ENCODE measurements at places on chromosomes 1 and 21.
A peak's percentile ranks its signal among the peaks of the same experiment; 100 is the strongest.

GRCh38 chr1:194024659-194025058 lies 838.2 kb upstream of the B3GALT2 start:
- no peak for DNase-seq

DNA sequence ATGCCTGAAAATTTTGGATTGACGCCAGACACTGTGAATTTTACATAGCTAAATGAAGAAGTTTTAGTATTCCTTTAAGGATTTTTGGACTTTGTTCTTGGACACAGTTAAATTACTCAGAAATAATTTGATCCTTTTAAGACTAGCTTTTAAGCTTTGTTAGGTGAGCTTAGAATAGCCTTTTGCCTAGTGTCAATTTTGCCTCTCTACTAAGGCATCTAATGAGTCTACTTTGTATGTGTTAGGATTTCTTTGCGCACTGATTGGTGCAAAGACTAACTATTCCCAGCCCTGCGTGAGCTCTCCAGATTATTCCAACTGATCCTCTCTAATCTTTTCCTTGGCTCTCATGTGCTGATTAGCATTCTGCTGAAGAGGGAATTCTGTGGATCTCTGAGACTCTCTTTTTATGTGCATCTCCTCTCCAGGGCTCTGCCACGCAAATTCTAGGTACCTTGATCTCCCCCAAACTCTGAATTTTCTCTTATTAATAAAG lies 128.1 kb upstream of the BCL9 start:
- no peak for DNase-seq

GRCh38 chr1:98405581-98406074 lies 255.9 kb upstream of the SNX7 start:
- DNase-seq = no peak

DNA sequence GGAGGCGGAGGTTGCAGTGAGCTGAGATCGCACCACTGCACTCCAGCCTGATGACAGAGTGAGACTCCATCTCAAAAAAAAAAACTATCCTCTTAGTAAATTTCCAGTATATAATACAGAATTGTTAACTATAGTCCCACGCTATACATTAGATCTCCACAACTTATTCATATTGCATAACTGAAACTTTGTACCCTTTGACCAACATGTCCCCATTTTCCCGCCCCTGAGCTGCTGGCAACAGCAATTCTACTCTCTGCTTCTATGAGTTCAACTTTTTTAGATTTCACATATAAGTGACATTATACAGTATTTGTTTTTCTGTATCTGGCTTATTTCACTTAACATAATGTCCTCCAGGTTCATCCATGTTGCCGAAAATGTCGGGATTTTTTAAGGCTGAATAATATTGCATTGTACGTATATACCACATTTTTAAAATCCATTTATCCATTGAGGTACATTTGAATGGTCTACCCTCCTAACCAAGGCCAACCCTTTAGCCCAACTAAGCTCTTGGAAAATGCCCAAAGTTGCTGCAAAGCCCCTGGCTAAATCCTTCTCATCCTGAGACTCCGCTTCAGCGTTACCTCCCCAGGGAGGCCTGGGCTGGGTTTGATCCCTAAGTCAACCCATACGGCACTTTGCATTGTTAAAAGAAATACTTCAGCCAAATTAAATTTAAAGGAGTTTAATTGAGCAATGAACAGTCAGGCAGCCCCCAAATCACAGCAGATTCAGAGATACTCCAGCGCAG lies 34.2 kb downstream of the NEK2 start:
- DNase-seq = no peak

DNA sequence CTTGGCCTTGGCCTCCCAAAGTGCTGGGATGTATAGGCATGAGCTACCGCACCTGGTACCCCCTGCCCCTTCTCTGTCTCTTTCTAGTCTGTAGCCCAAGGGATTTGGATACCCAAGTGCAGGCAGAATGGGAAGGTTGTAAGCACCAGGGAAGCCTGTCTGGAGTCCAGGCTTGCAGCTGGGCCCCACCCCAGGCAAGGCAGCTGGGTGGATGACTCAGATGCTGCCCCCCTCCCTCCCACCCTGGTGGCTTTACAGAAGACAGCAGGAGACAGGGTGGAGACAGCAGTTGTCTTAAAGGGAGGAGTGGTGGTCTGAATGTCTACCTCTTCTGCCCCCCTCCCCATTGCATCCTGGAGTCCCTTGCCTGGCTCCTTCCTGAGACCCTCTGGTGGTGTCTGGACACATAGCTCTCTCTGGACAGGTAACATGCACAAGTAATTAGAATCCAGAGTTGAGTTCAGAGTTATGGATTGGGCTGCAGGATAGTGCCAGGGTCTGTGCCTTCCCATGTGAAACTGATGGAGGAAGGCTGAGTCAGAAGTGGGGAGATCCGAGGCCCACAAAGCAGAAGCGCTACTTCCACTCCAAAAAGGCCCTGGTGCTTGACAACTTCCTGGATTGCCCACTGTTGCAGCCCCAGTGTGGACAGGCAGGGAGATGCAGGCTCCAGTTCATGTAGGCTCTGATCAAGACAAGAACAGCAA lies 5.1 kb downstream of the LMNA start:
- no peak for DNase-seq

GRCh38 chr1:30360281-30360680 lies 363.1 kb downstream of the MATN1 start:
- DNase-seq = no peak

GRCh38 chr1:40673452-40673851 lies 8.0 kb upstream of the RIMS3 start:
- no peak for DNase-seq

- no peak for DNase-seq
These were observed 2.6 kb upstream of the TNFRSF9 start for GRCh38 chr1:7943251-7943650.

- DNase-seq = no peak
These were observed 27.7 kb upstream of the DYRK1A start for GRCh38 chr21:37338671-37339551.

- DNase-seq = no peak
These were observed 73.9 kb upstream of the RRP15 start for GRCh38 chr1:218211241-218211640.

GRCh38 chr1:58395355-58395754 lies 151.2 kb downstream of the OMA1 start:
- DNase-seq = no peak

- no peak for DNase-seq
These were observed 18.0 kb downstream of the C8A start for GRCh38 chr1:56872597-56872996.

DNA sequence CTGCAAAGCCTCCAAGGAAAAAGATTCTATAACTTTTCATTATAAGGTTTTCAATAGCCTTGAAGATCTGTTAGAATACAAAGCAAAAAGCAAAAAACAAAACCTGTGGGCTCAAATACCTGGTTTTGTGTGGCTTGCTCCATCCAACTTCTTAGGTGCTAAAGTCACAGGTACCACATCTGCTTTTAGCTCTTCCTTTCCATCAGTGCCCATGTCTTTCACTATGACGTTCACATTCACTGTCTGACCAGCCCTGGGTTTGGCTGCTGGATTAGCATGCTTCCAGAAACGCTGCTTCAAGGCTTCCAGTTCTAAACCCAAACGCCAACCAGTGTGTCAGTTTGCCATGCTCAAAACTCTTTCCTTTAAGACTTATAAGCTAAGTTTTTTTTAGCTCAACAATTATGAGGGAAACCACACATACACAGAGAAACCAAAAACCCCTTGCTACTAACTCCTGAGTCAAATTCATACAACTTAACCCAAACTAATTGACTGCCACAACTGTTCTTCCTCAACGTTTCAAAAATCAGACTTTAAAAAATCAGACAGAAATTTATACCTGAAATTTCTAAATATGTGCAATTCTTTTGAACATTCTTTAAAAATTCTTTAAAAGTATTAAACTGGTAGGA lies 16.0 kb downstream of the CLSPN start:
- DNase-seq = no peak

DNA sequence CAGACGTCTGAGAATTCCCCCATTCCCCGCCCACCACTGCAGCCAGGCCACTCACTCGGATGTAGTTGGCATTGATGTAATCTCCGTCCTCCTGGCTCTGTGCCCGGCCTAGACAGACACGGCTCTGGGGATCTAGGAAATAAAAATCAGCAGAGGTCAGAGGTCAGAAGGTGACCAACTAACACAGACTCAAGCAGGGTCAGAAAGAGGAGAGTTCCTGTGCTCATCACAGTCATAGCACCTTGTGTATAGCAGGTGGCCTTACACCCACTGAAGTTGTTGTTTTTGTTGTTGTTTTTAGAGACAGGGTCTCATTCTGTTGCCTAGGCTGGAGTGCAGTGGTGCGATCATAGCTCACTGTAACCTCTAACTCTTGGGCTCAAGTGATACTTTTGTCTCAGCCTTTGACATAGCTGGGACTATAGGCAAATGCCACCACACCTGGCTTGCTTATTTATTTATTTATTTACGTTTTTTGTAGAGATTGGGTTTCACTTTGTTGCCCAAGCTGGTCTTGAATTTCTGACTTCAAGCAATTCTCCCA lies 4.9 kb downstream of the PTPN7 start:
- no peak for DNase-seq

DNA sequence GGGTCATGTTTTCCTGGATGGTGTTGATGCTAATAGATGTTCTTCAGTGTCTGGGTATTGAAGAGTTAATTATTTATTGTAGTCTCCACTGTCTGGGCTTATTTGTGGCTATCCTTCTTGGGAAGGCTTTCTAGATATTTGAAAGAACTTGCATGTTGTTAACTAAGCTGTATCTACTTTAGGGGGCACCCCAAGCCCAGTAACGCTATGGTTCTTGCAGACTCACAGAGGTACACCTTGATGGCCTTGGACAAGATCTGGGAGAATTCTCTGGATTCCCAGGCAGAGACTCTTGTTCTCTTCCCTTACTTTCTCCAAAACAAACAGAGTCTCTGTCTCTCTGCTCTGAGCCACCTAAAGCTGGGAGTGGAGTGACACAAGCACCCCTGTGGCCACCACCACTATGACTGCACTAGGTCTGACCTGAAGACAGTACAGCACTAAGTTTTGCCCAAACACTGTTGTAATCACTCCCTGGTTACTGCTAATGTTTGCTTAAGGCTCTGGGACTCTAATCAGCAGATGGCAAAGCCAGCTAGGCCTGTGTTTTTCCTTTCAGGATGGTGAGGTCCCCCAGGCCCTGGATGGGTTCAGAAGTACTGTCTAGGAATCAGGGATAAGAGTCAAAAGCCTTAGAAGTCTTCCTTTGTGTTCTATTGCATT lies 76.5 kb upstream of the C1orf21 start:
- peak; percentile 11 for DNase-seq

GRCh38 chr1:203640723-203641502 lies 14.3 kb downstream of the ATP2B4 start:
- no peak for DNase-seq

GRCh38 chr1:162117039-162117774 lies 47.7 kb downstream of the NOS1AP start:
- no peak for DNase-seq

- peak; percentile 12 for DNase-seq
These were observed 4.0 kb downstream of the ACTL8 start for GRCh38 chr1:17759114-17759513.

DNA sequence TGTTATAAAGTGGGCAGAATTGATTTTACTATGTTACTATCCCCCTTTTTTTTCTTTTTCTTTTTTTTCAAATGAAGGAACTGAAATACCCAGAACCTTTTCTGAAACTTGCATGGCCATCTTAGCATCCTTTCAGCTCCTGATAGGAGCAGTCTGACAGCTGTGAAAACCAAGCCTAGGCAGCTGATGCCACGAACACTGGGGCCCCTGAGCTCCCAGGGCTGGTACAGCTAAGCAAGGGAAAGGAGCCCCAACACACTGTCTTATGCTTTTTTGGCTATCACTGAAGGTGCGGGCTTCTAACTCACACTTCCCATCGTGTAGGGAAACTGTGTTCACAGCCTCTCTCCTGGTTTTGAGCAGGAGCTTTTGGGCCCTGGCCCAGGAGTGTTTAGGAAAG lies 23.0 kb upstream of the CAMK1G start:
- no peak for DNase-seq

- DNase-seq = no peak
These were observed 1.7 kb upstream of the ANGPTL7 start for GRCh38 chr1:11187494-11187893.

DNA sequence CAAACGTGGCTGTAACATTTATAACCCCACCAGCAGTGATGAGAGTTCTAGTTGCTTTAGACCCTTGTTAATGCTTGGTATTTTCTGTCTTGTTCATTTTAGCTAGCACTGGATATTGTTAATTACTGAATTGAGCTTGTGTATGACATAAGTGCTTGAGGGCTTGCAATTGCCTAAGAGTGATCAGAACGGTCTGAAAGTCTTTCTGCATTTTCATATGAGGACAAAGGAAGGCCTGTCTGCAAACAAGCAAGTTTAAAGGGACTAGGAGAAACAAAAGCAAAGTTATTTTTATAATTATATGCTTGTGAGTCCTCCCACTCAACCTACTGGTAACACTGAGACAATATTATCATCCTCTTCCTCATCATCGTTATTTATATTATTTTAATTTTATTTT lies 305.5 kb upstream of the DUSP10 start:
- DNase-seq = no peak

GRCh38 chr1:172827841-172828240 lies 168.9 kb downstream of the FASLG start:
- DNase-seq = peak; percentile 21

- peak; percentile 47 for DNase-seq
These were observed 33.1 kb upstream of the NFASC start for GRCh38 chr1:204837440-204838084.

DNA sequence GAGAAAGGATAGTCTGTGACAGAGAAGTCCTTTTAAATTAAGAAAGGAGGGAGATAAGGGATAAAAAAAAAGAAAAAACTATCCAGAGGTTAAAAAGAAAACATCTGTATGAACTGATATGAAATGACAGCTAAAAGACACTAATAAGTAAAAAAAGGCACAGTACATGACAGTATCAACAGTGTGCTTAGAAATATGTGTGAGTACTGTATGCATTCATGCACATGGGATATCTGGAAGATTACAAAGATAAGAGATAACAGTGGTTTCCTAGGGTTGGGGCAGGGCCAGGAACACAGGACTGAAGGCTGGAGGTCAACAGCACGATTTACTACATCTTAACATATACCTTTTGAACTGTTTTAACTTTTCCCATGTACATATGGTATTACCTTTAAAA lies 13.3 kb downstream of the PTP4A2 start:
- no peak for DNase-seq

- no peak for DNase-seq
These were observed 134.2 kb downstream of the KAZN start for GRCh38 chr1:14732728-14733047.

DNA sequence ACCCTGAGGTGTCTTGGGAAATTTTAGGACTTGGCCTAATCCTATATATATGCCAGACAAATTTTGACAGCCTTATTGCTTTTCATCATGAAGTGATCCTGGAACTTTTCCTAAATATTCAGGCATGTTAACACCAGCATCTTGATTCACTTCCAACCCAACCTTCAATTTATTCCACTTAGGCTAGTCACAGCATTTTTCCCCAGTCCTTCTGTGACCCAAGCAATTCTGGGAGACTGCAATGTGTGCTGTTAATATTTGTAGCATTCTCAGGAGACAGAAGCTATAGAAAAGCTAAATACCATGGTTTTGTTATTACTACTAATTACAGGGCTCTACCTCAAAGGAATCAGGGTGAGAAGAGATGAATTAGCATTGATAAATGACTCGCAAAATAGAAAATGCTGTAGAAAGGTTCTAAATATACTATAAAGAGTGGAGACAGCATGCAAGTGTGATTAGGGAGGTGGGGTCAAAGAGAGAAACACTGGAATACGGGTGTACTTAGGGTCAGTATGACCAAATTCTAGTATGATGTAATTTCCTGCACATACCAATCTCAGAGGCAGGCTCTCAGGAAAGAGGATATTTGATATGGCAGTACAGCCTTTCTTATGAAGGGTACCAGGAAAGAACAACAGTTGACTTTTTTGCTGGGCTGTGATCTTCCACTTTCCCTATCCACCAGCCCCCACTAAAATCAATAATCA lies 29.1 kb downstream of the PRRX1 start:
- DNase-seq = no peak

- DNase-seq = no peak
These were observed 410.1 kb downstream of the BRINP3 start for GRCh38 chr1:190067592-190067991.
